ENCODE measurements at places on chromosomes 4 and X. TPM values are rescaled to one million over a fixed set of nuclear protein-coding genes. Genes with fewer than 3 reads are reported as not detected.

- no peak overlapping the region for H3K4me3 ChIP-seq
- no peak for DNase-seq
- no peaks in the 10 kb centered on the region for H3K27me3 ChIP-seq
- no peaks in the 10 kb centered on the region for H3K4me1 ChIP-seq
- no peak overlapping the region for H3K27ac ChIP-seq
Measured at GRCh38 chrX:113001836-113002235, 161.2 kb upstream of the AMOT start.

- no peaks in the 10 kb centered on the region for H3K36me3 ChIP-seq
- no peaks in the 10 kb centered on the region for H3K27me3 ChIP-seq
- H3K4me1 ChIP-seq = no peaks in the 10 kb centered on the region
- H3K27ac ChIP-seq = no peak overlapping the region
- no peak for DNase-seq
Measured at GRCh38 chr4:161303551-161303950, 860.2 kb downstream of the FSTL5 start.

- no peak overlapping the region for H3K27ac ChIP-seq
- H3K4me1 ChIP-seq = peaks cover 21% of the 10 kb centered on the region
- no peak overlapping the region for H3K4me3 ChIP-seq
- peaks cover 7% of the 10 kb centered on the region for H3K36me3 ChIP-seq
- DNase-seq = no peak
Measured at GRCh38 chr4:103100691-103101090, 1.1 kb upstream of the BDH2 start.

DNA sequence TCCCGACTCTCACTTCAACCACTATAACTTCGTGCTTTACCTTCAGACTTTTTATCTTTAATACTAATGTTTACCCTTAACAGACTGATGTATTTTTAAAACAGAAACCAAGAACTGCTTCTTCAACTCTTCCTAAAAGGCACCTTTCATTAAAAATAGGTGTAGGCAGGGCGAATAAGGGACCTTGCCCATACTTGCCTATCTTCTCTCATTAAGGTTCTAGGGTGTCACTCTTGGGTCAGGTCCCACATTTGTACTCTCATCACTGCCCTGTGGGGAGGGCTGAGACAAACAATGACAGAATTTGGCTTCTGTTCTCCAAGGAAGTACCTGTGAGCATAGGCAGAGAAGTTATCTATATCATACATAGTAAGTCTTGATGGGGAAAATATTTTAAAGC, 69.7 kb downstream of the ANKRD50 start:
- no peak for DNase-seq
- no peaks in the 10 kb centered on the region for H3K27me3 ChIP-seq
- H3K36me3 ChIP-seq = no peaks in the 10 kb centered on the region
- no peak overlapping the region for H3K27ac ChIP-seq

GRCh38 chr4:155445306-155445705, 68.5 kb upstream of the MAP9 start:
- DNase-seq = no peak
- H3K4me1 ChIP-seq = no peaks in the 10 kb centered on the region
- no peak overlapping the region for H3K27ac ChIP-seq
- peaks cover 5% of the 10 kb centered on the region for H3K27me3 ChIP-seq

The UCHL1 gene
- not detected for total RNA-seq
